ENCODE measurements at places on chromosomes 5 and 9.
A peak's percentile ranks its signal among the peaks of the same experiment; 100 is the strongest.

DNA sequence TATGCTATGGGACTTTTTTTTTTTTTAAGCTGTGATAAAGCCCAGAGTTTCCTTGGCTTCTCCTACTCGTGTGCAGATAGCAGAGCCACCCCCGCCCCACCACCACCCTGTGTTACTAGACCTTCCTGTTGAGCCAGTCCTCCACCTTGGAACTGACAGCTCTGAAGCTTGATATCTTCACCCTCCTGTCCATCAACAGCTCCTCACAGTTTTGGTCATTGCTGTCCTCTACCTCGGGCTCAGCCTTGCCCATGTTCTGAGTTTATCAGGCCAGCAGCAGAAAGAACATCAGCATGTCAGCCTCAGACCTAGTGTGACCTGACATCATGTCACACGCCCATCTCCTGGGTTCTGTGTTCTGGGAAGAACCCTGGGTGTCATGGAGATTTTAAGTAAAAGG lies 167.1 kb upstream of the RAI14 start:
- DNase-seq, result no peak

DNA sequence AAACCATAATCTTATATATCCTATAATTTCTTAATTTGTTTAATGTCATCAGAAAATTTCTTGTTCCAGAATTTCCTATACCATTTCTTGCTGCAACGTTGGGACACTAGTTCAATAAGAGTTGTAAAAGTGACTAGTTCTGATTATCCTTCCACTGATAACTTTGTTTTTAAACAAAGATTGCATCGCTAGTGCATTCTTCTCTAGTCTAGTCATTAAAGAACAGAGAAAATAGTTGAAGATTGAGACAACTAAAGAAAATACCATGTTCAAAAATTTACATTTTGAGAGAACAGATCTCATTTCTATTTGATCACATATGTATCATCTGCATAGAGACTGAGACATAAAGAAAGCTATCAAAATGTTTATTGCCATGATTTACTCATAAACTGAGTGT lies 1888.2 kb downstream of the EFNA5 start:
- DNase-seq, result no peak

DNA sequence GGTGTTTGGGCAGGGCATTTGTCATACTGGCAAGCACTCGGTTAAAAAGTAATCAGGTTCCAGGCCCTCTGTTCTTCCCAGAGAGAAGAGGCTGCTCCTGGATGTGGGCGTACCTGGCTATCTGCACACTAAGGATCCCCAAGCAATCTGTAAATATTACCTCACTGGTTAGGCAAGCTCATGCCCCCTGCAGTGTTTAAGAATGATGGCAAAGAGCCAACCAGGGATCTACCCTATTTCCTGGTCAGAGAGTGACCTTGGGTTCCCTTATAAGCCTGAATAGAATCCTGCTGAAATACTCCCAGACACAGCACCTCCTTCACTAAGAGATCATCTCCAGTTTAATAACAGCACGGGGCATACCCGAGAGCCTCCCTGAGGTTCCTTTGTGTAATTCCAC lies 181.2 kb downstream of the PIK3R1 start:
- DNase-seq, result no peak

- DNase-seq, result no peak
These were observed 181.1 kb upstream of the ELAVL2 start for GRCh38 chr9:24007185-24007584.

GRCh38 chr5:76175051-76175666 lies 92.0 kb downstream of the SV2C start:
- DNase-seq, result peak; percentile 64

- no peak for DNase-seq
These were observed 32.6 kb upstream of the ANXA1 start for GRCh38 chr9:73118898-73119554.

DNA sequence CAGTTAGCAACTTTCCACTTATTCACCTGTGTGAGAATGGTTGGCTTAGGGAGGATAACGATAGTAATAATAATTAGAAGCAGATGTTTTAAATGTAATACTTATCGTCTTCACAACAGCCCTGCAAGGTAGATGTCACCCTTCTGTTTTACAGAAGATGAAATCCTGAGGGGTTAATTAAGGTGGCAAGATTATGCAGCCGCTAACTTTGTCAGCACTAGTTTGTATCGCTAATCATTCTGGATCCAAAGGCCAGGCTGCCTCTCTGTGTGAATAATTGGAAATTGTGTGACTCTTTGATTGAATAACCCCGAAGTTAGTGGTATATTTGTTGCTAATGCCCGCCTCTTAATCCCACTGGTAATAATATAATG lies 635 bp downstream of the IFT74 start:
- DNase-seq, result no peak

DNA sequence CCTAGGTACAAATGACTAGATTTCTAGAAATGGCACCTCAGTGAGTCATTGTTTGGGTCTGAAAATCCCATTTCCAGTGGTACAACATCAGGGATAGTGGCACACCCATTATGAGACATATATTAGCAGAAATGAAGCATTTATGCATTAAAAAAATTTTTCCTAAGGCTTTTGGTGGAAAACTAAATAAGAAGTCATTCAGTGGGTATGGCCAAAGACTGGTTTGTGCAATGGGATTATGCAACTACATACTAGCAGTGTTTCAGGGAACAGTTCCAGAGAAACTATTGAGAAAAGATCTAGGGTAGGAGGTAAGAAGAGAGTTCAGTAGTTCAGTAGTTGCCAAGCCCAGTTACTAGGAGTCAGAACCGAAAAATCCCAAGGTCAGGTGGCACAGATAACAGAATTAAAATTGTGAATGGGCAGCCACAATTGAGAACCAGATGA lies 106.5 kb upstream of the HAPLN1 start:
- DNase-seq, result no peak

GRCh38 chr9:83649080-83649479 lies 26.1 kb downstream of the IDNK start:
- peak; percentile 74 for DNase-seq

DNA sequence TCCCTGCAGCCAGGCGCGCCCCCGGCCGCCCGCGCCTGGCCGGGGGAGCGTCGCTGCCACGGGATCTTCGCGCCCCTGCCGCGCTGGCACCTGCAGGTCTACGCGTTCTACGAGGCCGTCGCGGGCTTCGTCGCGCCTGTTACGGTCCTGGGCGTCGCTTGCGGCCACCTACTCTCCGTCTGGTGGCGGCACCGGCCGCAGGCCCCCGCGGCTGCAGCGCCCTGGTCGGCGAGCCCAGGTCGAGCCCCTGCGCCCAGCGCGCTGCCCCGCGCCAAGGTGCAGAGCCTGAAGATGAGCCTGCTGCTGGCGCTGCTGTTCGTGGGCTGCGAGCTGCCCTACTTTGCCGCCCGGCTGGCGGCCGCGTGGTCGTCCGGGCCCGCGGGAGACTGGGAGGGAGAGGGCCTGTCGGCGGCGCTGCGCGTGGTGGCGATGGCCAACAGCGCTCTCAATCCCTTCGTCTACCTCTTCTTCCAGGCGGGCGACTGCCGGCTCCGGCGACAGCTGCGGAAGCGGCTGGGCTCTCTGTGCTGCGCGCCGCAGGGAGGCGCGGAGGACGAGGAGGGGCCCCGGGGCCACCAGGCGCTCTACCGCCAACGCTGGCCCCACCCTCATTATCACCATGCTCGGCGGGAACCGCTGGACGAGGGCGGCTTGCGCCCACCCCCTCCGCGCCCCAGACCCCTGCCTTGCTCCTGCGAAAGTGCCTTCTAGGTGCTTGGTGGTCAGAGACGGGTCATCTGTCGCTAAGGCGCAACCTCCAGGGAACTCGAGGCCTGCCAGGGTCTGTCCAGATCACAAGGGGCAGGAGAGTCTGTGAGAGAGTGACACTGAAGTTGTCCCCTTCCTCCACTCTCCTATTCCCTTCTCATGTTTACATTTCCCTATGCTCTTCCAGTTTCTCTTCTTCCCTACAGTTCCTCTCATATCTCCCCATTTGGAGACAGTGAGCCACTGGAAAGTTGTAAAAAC lies 1.3 kb downstream of the GPR150 start:
- peak; percentile 20 for DNase-seq

DNA sequence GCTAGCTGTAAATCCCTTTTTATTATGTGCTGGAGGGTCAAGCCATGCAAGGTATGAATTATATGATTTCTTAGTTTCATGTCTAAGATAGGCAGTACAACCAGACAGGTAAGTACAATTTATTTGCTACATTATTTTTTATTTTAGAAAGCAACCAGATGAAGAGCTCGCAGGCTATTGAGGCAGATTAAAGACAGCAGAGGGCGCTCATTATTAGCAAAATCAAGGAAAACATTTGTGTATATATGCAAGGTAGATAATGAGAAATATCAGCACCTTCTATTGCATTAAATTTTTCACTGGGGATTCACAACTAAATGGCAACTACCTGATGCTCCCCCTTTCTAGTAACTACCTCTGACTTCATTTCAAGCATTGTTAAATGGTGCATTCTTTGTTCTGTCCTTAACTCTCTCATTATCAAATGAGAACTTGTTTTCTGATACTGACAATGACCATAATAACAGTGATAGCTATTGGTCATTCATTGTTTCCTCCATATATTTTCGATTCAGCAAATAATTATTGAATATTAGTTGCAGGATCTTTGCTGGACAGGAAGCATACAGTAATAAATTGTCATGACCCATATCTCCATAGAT lies 8.6 kb downstream of the SCGB3A2 start:
- no peak for DNase-seq

GRCh38 chr5:9233712-9234111 lies 312.2 kb downstream of the SEMA5A start:
- DNase-seq, result no peak

- DNase-seq, result no peak
These were observed 25.1 kb downstream of the PALM2AKAP2 start for GRCh38 chr9:109805050-109805449.

DNA sequence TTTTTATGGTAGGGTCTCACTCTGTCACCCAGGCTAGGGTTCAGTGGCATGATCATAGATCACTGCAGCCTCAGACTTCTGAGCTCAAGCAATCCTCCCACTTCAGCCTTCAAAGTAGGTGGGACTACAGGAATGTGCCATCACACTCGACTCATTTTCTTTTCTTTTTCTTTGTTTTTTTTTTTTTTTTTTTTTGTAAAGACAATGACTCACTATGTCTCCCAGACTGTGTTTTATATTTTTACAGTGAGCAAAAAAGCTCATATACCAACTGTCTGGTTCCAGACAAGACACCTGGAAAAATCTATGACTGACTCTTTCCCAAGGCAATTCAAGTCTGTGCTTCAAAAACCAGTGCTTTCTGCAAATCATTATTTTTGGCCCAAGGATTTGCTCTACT lies 10.8 kb upstream of the FOXD1 start:
- DNase-seq, result no peak
